ENCODE measurements at places on chromosomes 4 and X.

- no peak for DNase-seq
These were observed 4.2 kb upstream of the CUL4B start for GRCh38 chrX:120564925-120565324.

GRCh38 chr4:75308049-75308448 lies 206.2 kb downstream of the RCHY1 start:
- DNase-seq = no peak

DNA sequence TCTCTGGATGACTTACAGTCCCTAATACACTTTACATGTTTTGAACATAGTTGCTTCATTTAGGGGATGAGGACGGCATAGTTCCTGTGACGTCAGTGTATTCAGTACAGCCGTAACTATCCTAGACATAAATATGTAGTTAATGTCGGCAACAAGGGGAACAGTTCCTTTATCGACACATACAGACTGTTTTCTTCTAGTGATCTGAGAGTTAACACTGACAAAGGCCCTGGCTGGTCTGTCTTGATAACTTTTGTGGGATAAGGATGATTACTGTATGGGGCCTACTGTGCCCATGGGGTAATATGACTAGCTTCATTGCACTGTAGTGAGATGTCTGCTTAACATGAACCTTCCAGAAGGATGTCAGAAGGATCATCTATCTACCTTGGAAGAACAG lies 131.2 kb downstream of the ZNF518B start:
- DNase-seq = no peak

- DNase-seq = no peak
These were observed 56.8 kb downstream of the SLC39A8 start for GRCh38 chr4:102288497-102288896.

DNA sequence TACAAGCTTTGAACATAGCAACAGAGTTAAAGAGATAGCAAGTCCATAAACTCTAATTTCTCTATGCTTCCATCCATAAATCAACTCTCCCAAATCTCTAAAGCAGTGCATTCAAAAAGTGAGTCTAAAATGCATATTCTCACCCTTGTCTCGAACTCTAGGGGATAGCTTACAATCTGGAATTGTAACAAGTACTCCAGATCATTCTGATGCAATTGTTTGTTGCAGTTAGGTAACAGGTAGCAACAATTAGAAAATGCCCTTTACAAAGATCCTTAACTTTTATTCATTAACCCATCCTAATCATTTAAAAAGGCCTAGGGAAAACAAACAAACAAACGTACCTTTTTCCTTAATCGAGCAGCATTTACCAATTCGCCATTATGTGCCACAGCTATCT lies 18.9 kb upstream of the AASDH start:
- DNase-seq = no peak

- DNase-seq = no peak
These were observed at the start of gene TLR3 for GRCh38 chr4:186068581-186069348. TSS of gene TLR3 (plus strand) at chr4:186069156. CDS start at chr4:186076620, 7,464 bp downstream.

DNA sequence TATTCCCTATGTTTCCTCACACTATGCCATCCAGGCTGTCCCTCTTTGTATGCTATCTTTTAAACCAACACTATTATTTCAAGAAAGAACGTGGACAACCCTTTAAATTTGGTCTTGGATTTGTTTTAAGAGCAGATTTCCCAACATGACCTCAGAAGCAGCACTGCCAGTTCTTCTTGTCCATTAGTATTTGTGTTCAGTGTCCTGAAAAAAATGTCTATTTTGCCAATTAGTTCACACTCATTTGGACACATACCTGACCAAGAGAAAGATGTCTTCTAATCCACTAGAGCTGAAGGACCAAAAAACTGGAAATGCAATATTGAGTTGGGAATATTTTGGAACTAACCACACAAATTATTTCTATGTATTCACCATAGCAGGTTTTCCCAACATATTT lies 223.2 kb upstream of the CNKSR2 start:
- DNase-seq = no peak

- DNase-seq = no peak
These were observed 412 bp downstream of the SLC10A3 start for GRCh38 chrX:154490021-154490413.

Measured in T-helper 17 cell (primary cell).